ENCODE measurements at places on chromosomes 7 and 10. TPM values are rescaled to one million over a fixed set of nuclear protein-coding genes. Genes with fewer than 3 reads are reported as not detected.

Gene ANXA8L1
- not detected for total RNA-seq

- no peak for DNase-seq
- H3K27me3 ChIP-seq = peaks cover 2% of the 10 kb centered on the region
- no peaks in the 10 kb centered on the region for H3K36me3 ChIP-seq
- no peak overlapping the region for H3K27ac ChIP-seq
- H3K4me3 ChIP-seq = no peak overlapping the region
Measured at GRCh38 chr7:47535035-47535703, 46.7 kb downstream of the TNS3 start.

Gene BHLHA15
- total RNA-seq = not detected

DNA sequence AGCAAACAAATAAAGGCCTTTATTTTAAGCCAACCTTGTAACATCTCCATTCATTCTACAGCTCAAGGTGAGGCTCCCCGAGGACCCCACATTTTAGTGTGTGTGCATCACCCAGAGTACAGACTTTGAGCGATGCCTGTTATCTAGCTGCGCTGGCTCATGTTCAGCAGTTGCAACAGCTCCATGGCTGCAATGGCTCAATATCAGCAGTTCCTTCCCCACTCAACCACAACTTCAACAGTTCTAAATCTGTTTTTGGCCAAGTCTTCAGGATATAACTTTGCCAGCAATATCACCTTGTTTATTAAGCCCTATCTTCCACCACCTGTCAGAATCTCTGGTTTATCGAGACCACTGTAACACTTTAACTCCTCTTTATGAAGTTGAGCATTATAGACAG, 95.8 kb downstream of the WNT2 start:
- H3K36me3 ChIP-seq = no peaks in the 10 kb centered on the region
- H3K4me1 ChIP-seq = no peaks in the 10 kb centered on the region
- no peak overlapping the region for H3K27ac ChIP-seq
- DNase-seq = no peak
- H3K4me3 ChIP-seq = no peak overlapping the region

- peaks cover 26% of the 10 kb centered on the region for H3K27me3 ChIP-seq
- no peak overlapping the region for H3K27ac ChIP-seq
- no peak for DNase-seq
- no peak overlapping the region for H3K4me3 ChIP-seq
- H3K4me1 ChIP-seq = no peaks in the 10 kb centered on the region
Measured at GRCh38 chr10:59719374-59719773, 9.7 kb upstream of the SLC16A9 start.

- H3K4me1 ChIP-seq = no peaks in the 10 kb centered on the region
- no peak overlapping the region for H3K4me3 ChIP-seq
- DNase-seq = no peak
- H3K27ac ChIP-seq = no peak overlapping the region
- no peaks in the 10 kb centered on the region for H3K36me3 ChIP-seq
Measured at GRCh38 chr10:32077896-32078485, 21.8 kb upstream of the KIF5B start.

GRCh38 chr10:30619966-30620365, 9.6 kb downstream of the LYZL2 start:
- H3K27me3 ChIP-seq = peaks cover 25% of the 10 kb centered on the region
- DNase-seq = no peak
- H3K27ac ChIP-seq = no peak overlapping the region

Gene NEURL1
- total RNA-seq = 1.1 TPM

- no peak for DNase-seq
- peaks cover 5% of the 10 kb centered on the region for H3K27me3 ChIP-seq
- no peaks in the 10 kb centered on the region for H3K36me3 ChIP-seq
Measured at GRCh38 chr10:32112055-32112454, 55.8 kb upstream of the KIF5B start.

GRCh38 chr7:156843157-156843556, 49.8 kb downstream of the LMBR1 start:
- no peak for DNase-seq
- H3K36me3 ChIP-seq = peaks cover 9% of the 10 kb centered on the region
- H3K27ac ChIP-seq = no peak overlapping the region
- H3K4me3 ChIP-seq = no peak overlapping the region
- H3K4me1 ChIP-seq = peaks cover 7% of the 10 kb centered on the region

DNA sequence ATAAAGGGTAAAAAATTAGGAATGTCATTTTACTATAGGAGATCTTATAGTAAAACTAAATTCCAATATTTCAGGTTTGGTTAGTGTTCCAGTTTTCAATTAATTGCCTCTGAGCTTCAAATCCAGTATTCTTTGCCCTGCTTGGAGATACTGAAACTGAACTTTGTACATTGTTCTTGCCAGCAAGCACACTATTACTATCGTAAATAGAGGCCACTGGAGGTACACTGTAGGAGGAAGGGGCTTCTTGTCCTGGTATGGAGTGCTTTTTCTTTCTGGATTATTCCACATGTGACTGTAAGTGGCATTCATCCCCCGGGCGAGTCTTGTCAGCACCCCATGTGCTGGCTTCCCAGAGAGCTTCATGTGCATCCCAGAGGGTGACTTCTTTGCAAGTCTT, 234.7 kb upstream of the PTPRZ1 start:
- no peak overlapping the region for H3K27ac ChIP-seq
- H3K4me3 ChIP-seq = no peak overlapping the region
- H3K4me1 ChIP-seq = no peaks in the 10 kb centered on the region
- no peaks in the 10 kb centered on the region for H3K36me3 ChIP-seq
- no peaks in the 10 kb centered on the region for H3K27me3 ChIP-seq
- DNase-seq = no peak

Gene SFTPA1
- total RNA-seq = not detected

DNA sequence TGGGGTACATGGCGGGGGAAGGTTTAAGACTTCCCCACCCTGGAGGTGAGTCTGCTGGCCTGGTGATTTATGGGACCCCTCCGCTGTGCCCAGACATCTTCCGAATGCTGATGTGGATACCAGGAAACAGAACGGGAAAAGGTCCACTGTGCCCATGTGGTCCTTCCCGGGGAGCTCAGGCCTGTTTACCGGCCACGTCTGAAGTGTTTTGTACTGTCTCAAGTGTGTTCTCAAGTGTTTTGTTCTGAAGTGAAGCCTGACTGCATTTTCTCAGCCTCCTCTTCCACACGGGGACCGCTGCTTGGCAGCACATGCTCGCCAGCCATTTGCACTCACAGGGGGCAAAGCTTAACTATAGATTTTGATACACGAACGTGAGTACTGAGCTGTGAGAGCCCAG, 127.2 kb downstream of the TEX36 start:
- H3K4me1 ChIP-seq = no peaks in the 10 kb centered on the region
- no peaks in the 10 kb centered on the region for H3K36me3 ChIP-seq
- peaks cover 2% of the 10 kb centered on the region for H3K27me3 ChIP-seq
- H3K4me3 ChIP-seq = no peak overlapping the region
- no peak overlapping the region for H3K27ac ChIP-seq

Gene MTPN
- 142 TPM for total RNA-seq

GRCh38 chr7:72492461-72493065, 80.4 kb upstream of the CALN1 start:
- H3K27ac ChIP-seq = no peak overlapping the region
- no peak overlapping the region for H3K4me3 ChIP-seq
- no peak for DNase-seq
- H3K4me1 ChIP-seq = no peaks in the 10 kb centered on the region
- H3K36me3 ChIP-seq = no peaks in the 10 kb centered on the region

Gene CHST15
- total RNA-seq = not detected

Gene LAMB1
- not detected for total RNA-seq

Gene HERC4
- total RNA-seq = 48.8 TPM

- peaks cover 4% of the 10 kb centered on the region for H3K27me3 ChIP-seq
- H3K36me3 ChIP-seq = peaks cover 2% of the 10 kb centered on the region
- peaks cover 5% of the 10 kb centered on the region for H3K4me1 ChIP-seq
- DNase-seq = no peak
- H3K27ac ChIP-seq = peak overlapping the region; percentile 83
- no peak overlapping the region for H3K4me3 ChIP-seq
Measured at GRCh38 chr10:86950349-86950748, 7.1 kb downstream of the MMRN2 start.

- H3K27ac ChIP-seq = peak overlapping the region; percentile 88
- H3K36me3 ChIP-seq = no peaks in the 10 kb centered on the region
- H3K27me3 ChIP-seq = peaks cover 14% of the 10 kb centered on the region
- H3K4me3 ChIP-seq = peak overlapping the region; percentile 27
- peaks cover 44% of the 10 kb centered on the region for H3K4me1 ChIP-seq
Measured at GRCh38 chr10:49309691-49310411, 10.9 kb downstream of the C10orf71 start.

Gene FGFR2
- not detected for total RNA-seq

Gene SFRP5
- total RNA-seq = 0.24 TPM

Gene VWA2
- not detected for total RNA-seq

- DNase-seq = no peak
- H3K27ac ChIP-seq = no peak overlapping the region
- H3K4me3 ChIP-seq = no peak overlapping the region
- H3K27me3 ChIP-seq = no peaks in the 10 kb centered on the region
- no peaks in the 10 kb centered on the region for H3K4me1 ChIP-seq
- H3K36me3 ChIP-seq = no peaks in the 10 kb centered on the region
Measured at GRCh38 chr7:28105234-28105633, 75.4 kb downstream of the JAZF1 start.

DNA sequence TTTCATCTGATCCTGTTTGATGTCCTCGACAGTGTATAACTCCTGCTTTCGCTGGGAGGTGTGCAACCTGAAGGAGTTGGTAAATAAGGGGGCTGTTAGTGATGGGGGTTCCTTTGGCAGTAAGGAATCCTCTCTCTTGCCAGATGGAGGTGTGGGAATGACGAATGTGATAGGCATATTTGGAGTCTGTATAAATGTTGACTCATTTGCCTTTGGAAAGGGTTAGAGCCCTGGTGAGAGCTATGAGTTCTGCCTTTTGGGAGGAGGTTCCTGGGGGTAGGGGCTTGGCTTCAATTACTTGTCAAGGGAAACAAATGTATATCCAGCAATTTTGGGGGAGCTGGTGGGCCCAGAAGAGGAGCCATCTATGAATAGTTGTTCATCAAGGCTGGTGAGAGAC, 11.4 kb upstream of the CHST3 start:
- H3K27me3 ChIP-seq = peaks cover 3% of the 10 kb centered on the region
- H3K27ac ChIP-seq = no peak overlapping the region
- H3K4me1 ChIP-seq = no peaks in the 10 kb centered on the region
- DNase-seq = no peak
- no peak overlapping the region for H3K4me3 ChIP-seq

Gene LRWD1
- total RNA-seq = 16.7 TPM

- H3K27me3 ChIP-seq = peaks cover 7% of the 10 kb centered on the region
- DNase-seq = no peak
- H3K4me3 ChIP-seq = no peak overlapping the region
Measured at GRCh38 chr7:25476863-25477499, 248.7 kb upstream of the NPVF start.

Gene EGR2
- total RNA-seq = 0.50 TPM

Gene FOXK1
- 26.8 TPM for total RNA-seq

DNA sequence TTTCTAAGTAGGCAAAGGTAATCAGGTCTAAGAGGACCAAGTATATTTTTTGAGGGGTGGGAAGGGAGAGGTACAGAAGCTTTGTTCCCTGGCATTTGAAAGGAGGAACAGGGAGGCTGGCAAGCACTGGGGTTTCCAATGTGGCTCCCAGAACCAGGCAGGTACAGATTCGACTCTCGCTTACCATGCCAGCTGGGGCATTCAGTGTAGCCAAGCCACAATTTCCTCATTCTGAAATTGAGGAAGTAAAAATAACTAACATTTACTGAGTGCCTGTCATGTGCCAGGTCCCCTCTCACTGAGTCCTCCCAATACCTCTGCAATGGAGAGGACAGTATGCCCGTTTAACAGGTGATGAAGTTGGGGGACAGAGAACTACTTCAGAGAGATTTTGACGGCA, 45.9 kb upstream of the BET1 start:
- H3K27me3 ChIP-seq = peaks cover 16% of the 10 kb centered on the region
- H3K4me1 ChIP-seq = no peaks in the 10 kb centered on the region
- no peak overlapping the region for H3K27ac ChIP-seq
- DNase-seq = no peak

- H3K4me1 ChIP-seq = peaks cover 45% of the 10 kb centered on the region
- no peak overlapping the region for H3K4me3 ChIP-seq
- H3K36me3 ChIP-seq = peaks cover 29% of the 10 kb centered on the region
Measured at GRCh38 chr7:128740996-128741395, 1.8 kb downstream of the CALU start.

GRCh38 chr7:42185726-42186125, 51.3 kb downstream of the GLI3 start:
- H3K4me1 ChIP-seq = no peaks in the 10 kb centered on the region
- no peaks in the 10 kb centered on the region for H3K27me3 ChIP-seq
- no peaks in the 10 kb centered on the region for H3K36me3 ChIP-seq

- H3K27ac ChIP-seq = no peak overlapping the region
- peaks cover 6% of the 10 kb centered on the region for H3K27me3 ChIP-seq
- H3K4me3 ChIP-seq = no peak overlapping the region
- H3K4me1 ChIP-seq = no peaks in the 10 kb centered on the region
- no peak for DNase-seq
Measured at GRCh38 chr10:33178026-33178755, 156.3 kb downstream of the NRP1 start.

- H3K4me1 ChIP-seq = peaks cover 58% of the 10 kb centered on the region
- DNase-seq = peak; percentile 75
- peak overlapping the region; percentile 76 for H3K27ac ChIP-seq
- H3K4me3 ChIP-seq = peak overlapping the region; percentile 32
- H3K36me3 ChIP-seq = no peaks in the 10 kb centered on the region
- no peaks in the 10 kb centered on the region for H3K27me3 ChIP-seq
Measured at GRCh38 chr10:67785098-67785497, 52.9 kb downstream of the DNAJC12 start.

DNA sequence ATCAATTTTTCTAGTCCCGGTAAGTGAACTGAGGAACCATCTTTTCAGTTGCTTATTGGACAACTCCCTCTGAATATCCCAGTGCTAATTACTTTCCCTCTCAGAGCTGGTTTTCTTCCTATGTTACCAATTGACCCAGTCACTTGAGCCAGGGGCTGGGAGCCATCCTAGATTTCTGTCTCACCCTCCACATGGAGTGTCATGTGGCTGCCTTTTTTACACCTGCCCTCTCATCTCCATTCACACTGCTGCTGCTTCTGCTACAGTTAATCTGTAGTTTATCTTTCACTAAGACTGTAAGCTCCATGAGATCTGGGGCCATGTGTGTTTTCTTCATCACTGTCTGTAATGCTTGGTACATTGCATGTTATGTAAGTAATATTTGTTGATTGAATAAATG, 35.8 kb downstream of the VCL start:
- peaks cover 1% of the 10 kb centered on the region for H3K36me3 ChIP-seq
- H3K27me3 ChIP-seq = no peaks in the 10 kb centered on the region
- no peak for DNase-seq
- no peak overlapping the region for H3K27ac ChIP-seq
- H3K4me1 ChIP-seq = peaks cover 11% of the 10 kb centered on the region
- H3K4me3 ChIP-seq = no peak overlapping the region

Gene HOXA7
- total RNA-seq = not detected

GRCh38 chr10:132714986-132715775, 70.8 kb downstream of the NKX6-2 start:
- H3K27me3 ChIP-seq = no peaks in the 10 kb centered on the region
- H3K27ac ChIP-seq = no peak overlapping the region
- no peaks in the 10 kb centered on the region for H3K36me3 ChIP-seq
- H3K4me1 ChIP-seq = no peaks in the 10 kb centered on the region
- DNase-seq = no peak

GRCh38 chr10:86700851-86701617, 32.7 kb downstream of the LDB3 start:
- peaks cover 5% of the 10 kb centered on the region for H3K27me3 ChIP-seq
- no peaks in the 10 kb centered on the region for H3K36me3 ChIP-seq
- H3K4me3 ChIP-seq = no peak overlapping the region
- no peak for DNase-seq
- H3K4me1 ChIP-seq = no peaks in the 10 kb centered on the region

GRCh38 chr7:155017834-155018233, 14.9 kb upstream of the PAXIP1 start:
- peaks cover 3% of the 10 kb centered on the region for H3K27me3 ChIP-seq
- H3K36me3 ChIP-seq = no peaks in the 10 kb centered on the region
- H3K4me3 ChIP-seq = no peak overlapping the region
- DNase-seq = no peak

Gene PTPRZ1
- total RNA-seq = not detected

Data from activated CD8-positive, alpha-beta T cell treated with anti-CD3 and anti-CD28 coated beads, Interleukin-2, amount 10 ng/mL, durations not matched to agents 7 days and 5 days (primary cell).